ENCODE measurements at places on chromosomes 2 and 18.

DNA sequence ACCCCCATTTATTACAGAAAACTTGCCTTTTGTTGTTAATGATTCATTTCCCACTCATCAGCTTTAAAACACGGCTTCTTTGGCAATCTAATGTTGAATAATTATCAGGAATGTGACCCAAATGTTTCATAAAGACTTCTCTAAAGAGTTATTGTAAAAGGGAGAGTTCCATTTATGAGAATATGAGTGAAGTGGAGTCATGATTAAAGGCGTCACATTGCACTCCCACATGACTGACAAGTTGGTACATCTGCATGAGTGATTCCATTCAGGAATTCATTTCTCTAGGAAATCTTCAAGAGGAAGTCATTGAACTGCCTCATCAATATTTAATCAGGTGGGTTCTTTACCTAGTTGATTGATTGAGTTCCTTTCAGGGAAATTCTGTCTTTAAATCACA, 184.8 kb downstream of the LNPK start:
- DNase-seq: no peak

DNA sequence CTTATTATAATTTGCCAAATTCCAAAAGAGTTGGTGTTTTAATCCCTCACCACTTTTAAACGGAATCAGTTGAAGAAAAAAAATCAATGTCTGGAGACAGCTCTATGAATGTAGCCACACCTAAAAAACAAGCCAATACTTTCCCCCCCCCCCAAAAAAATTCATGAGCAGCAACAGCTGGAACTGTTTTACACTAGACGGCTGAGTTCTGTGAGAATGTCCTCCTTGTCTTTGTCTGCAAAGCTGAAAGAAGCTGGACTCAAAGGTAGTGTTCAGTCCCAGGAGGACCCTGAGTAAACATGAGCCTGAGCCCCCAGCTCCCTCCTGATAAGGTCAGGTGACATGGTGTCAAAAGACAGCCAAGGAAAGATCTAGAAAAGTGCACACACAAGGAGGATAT, 68.2 kb downstream of the ZNF521 start:
- no peak for DNase-seq

DNA sequence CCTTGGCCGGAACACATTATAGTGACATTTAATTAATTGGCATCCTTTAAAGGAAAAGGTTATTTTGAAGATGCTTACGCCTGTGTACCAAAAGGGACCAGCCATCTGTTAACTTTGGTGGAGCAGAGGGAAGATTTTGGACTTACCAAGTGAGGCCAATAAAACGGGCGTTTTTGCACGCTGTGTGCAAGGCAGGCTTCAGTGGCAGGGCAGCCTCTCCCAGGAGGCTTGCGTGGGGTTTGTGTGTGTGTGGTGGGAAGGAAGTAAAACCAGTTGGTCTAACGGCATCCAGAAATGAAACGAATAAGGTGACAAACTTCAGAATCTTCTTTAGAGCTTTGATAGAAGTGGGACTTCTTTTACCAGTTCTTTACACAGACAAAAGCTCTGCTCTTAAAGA, 191.7 kb downstream of the PRKCE start:
- DNase-seq: no peak

DNA sequence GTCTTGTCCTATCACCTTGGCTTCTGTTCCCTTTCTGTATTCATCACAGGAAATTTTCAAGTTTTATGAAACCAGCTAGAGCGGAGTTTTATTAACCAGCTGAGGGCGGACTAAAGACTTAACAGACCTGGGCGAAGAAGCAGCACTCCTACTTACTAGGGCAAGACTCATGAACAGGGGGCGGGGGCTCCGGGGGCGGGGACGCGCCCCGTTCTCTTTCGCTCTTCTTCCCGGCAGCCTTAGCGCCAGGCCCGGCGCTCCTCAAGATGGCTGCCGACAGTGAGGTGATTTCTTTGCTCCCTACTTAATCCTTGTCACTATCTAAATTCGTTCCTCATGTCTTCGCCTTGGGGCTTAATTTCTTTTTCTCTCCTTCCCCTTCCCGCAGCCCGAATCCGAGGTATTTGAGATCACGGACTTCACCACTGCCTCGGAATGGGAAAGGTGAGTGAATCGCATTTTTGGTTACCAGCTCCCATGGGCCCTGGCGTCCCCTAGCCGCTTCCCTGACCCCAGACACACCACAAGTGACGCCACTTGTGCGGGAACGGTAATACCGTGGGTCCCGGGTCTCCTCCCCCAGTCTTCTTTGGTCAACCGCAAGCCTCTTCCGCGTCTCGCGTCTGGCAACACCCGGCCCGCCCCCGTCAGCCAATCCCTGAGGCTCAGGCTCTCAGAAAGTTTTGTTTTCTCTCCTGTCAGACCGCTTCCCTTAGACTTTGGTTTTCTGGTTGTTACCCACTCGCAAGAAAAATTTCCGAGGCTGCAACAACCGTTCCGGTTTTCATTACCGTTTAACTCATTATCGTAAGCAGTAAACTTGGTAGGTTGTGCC, at the start of gene RAB3GAP1:
TSS of gene RAB3GAP1 (plus strand) at position 251 of the 835 bp plus-strand sequence. CDS start at position 267, 16 bp downstream.
- DNase-seq: peak; percentile 90

DNA sequence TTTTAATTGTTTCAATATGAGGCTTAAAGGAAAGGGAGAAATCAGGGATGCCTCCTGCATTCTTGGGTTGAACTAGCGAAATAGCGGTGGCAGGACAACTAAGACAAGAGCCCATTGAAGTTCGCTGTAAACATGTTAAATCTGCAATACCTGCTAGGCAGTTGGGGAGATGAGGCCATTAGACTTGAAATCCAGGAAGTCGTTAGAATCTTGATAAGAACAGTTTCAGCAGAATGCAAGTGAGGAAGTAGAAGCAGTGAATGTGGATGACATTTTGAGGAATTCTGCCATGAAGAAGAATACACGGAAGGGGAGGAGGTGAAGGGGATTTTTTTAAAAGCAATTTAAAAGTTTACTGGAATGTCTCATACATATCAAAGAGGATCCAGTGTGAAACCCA, 109.7 kb downstream of the LPIN1 start:
- no peak for DNase-seq

GRCh38 chr2:32559136-32559535, 68.7 kb upstream of the TTC27 start:
- DNase-seq: no peak

GRCh38 chr2:221104361-221104811, 467.7 kb downstream of the EPHA4 start:
- no peak for DNase-seq

- no peak for DNase-seq
Observed at GRCh38 chr2:147374423-147374811, 470.4 kb upstream of the ACVR2A start.

DNA sequence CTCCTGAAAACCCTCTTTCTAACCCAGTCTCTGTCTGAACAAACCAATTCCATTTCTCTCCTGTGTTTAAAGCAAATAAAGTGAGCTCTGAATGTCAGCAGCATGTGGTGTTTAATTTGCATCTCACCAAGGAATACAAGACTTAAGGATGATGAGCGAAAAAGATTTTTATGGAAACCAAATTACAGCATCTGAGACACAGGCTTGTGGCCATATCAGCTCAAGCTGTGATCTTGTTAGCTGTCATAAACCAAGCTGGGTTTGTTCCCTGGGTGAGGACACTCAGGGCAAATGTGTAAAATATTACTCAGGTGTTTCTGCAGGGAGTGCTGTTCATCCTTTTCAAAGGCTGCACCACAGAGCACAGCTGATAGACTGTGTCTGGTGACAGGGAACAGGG, 129.3 kb upstream of the REV1 start:
- no peak for DNase-seq

GRCh38 chr18:31565345-31565744, 26.3 kb upstream of the TTR start:
- no peak for DNase-seq

GRCh38 chr2:225598426-225598825, 198.9 kb downstream of the NYAP2 start:
- no peak for DNase-seq

- no peak for DNase-seq
Observed at GRCh38 chr18:44309185-44309584, 371.5 kb upstream of the SETBP1 start.

- no peak for DNase-seq
Observed at GRCh38 chr18:35197296-35197695, 43.5 kb upstream of the ZNF397 start.

DNA sequence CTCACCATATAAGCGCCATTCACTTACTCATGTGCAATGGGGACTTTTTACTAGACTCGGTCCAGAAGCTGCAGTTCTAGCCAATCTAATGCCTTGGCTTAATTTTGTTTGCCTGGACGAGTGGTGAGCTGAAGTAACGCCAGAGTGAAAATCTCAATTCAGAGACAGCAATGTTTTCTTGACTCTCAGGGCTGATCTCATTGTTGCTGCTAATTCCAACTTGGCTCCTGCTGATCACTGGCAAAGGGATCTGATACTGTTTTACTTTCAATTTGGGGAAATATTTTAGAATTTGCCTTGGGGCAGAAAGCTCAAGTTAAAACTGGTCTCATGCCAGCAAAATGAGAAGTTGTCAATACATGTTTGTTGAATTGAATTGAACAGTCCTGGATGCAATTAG, 906.6 kb upstream of the CDH2 start:
- no peak for DNase-seq

GRCh38 chr2:42076357-42077225, 28.8 kb downstream of the PKDCC start:
- no peak for DNase-seq

GRCh38 chr2:191740759-191741158, 62.8 kb downstream of the NABP1 start:
- no peak for DNase-seq
